ENCODE measurements at places on chromosomes 3 and 15.

- DNase-seq = no peak
These were observed 76.3 kb upstream of the COL8A1 start for GRCh38 chr3:99562138-99562537.

DNA sequence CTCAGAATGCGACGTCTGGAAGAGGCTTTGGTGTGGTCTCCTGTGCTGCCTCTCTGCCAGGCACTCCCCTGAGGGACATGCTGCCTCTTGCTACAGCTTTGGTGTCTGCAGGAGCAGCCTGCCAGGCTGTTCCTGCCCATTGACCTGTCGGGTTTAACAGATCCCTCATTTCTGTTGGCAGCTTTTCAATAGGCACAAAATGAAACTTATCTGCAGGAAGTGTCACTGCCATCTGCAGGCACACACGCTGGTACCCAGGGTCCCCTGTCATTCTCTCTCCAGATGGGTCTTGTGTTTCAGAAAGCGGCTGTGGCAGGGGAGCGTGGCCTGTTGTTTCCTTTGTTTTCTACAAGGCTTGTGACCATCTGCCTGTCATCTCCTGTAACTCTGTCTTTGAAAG, 328.3 kb upstream of the CHRM5 start:
- no peak for DNase-seq

DNA sequence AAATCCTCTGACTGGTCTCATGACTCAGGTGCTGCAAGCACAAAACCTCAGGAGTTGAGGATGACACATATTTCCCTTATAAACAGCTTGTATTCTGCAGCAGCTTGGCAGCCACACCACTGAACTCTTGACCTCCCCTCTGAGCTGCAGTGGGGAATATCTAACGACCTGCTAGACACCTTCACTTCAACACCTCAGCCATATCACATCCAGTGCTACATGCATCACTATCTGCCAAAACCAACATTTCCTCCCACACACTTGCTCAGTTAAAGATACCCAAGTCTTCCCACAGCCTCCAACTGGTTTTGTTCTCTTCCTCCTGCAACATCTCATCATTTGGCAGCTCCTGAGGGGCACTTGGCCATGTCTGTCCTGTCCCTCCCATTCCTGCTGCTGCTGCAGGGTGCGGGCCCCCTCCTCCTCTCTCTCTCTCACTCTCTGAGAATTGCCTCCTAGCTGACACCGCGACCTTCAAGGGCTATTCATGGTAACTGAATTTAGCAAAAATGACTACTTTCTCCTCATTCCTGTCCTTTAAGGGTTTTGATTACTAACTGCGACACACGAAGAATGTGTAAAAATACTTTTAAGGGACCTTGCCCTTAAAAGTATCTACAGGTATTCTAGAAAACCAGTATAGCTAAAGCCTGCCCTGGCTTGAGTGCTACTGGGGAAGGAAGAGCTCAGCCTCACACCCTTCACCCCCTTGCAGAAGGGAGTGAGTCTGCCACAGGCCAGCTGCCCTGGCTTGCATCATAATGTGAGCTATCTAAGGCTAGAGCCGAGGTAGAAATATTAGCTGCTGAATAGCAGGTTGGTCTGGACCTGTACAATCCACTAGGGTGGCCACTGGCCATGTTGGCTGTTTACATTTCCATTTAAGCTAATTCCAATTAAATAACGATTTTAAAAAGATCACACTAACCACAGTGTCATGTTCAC, 5.0 kb upstream of the CCR9 start:
- no peak for DNase-seq

GRCh38 chr3:24372559-24373197, 122.0 kb downstream of the THRB start:
- DNase-seq = no peak

Data from stimulated activated CD4-positive, alpha-beta T cell treated with anti-CD3 and anti-CD28 coated beads, TNF-alpha, amount 100 ng/mL, for 1 hour (primary cell).